ENCODE measurements at places on chromosomes 5 and 9.

GRCh38 chr9:3385871-3386270, 139.9 kb downstream of the RFX3 start:
- DNase-seq: no peak

GRCh38 chr5:79484731-79485130, 29.2 kb downstream of the HOMER1 start:
- no peak for DNase-seq

- no peak for DNase-seq
Observed at GRCh38 chr5:97559827-97560598, 377.0 kb upstream of the RIOK2 start.

GRCh38 chr5:53257806-53258373, 148.3 kb upstream of the MOCS2 start:
- DNase-seq: no peak

DNA sequence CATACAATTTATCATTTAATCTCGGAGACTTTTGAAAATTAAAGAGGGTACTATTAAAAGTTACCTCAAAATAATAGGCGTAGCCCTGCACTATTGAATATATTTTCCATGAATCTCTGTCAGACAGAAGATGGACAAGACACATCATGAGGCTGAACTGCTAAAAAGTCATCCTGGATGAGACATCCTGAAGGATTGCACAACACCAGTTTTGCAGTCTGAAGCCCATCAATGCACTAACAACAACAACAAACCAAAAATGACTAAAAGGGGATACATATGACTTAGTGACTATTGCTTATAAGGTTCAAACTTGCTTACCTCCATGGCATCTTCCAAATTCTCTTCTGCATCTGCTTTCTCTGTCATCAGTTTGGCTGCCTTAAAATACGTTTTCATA, 15.7 kb downstream of the LMBRD2 start:
- no peak for DNase-seq

GRCh38 chr5:149860801-149861322, 83.7 kb downstream of the PDE6A start:
- no peak for DNase-seq

GRCh38 chr5:121698690-121699089, 153.0 kb upstream of the FTMT start:
- no peak for DNase-seq

- peak; percentile 44 for DNase-seq
Observed at GRCh38 chr5:103450333-103451061, 112.1 kb downstream of the NUDT12 start.

GRCh38 chr9:87874304-87874623, 8.4 kb upstream of the SPATA31E1 start:
- DNase-seq: no peak

GRCh38 chr9:124617477-124618141, 110.4 kb upstream of the NR5A1 start:
- peak; percentile 77 for DNase-seq

GRCh38 chr5:76402251-76402885, 717 bp upstream of the IQGAP2 start:
- no peak for DNase-seq

DNA sequence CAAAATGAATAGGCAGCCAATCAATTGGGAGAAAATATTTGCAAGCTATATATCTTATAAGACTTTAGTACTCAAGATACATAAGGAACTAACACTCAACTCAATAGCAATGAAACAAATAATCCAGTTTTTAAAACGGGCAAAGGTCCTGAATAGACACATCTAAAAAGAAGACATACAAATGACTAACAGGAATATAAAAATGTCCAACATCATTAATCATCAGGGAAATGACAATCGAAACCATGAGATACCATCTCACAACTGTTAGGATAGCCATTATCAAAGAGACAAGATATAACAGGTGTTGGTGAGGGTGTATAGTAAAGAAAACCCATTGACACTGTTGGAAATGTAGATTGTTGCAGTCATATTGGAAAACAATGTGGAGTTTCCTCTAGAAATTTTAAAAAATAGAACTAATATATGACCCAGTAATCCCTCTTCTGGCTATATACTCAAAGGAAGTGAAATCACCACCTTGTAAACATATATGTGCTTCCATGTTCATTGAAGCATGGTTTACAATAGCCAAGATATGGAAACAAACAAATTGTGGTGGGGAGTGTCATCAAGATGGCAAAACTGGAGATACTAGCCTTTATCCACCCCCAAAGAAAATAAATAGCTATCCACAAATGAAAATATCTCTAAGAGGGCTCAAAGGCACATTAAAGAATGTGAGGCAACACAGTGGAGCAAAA, 13.9 kb upstream of the BTNL3 start:
- DNase-seq: no peak

GRCh38 chr9:589723-590122, 251.8 kb upstream of the DMRT1 start:
- no peak for DNase-seq

- DNase-seq: peak; percentile 80
Observed at GRCh38 chr5:68046445-68046844, 169.1 kb upstream of the PIK3R1 start.

DNA sequence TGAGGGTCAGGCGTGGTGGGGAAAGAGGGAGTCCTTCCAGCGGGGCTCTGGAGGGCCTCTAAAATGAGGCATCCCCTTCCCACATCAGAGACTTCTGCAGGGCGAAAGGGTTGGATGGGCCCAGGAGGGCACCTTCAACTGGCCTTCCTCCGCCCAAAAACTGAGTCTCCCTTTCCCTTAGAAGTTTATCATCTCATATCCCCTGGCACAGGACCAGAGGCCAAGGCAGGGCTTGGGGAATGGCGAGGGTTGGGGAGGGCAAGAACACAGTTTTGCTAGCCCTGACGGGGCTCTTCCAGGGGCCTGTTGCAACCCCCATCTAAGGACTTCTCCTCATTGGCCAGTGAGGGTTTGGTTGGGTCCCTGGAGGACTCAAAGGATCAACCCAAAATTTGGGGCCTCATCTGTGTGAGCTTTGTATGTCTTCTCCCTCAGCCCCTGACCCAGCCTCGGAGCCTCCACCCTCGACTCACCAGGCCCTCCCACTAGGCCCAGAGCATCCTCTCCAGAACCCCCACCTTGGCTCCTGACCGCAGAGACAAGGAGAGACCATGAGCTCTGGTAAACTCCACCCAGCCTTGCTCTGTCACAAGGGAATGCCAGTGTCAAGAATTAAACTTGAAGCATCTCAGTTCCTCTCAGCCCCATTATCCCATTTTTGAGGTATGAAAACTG, 24.1 kb downstream of the AQP7 start:
- DNase-seq: no peak

Measured in AG08396 (cell line).